ENCODE measurements at places on chromosomes 16 and 17.

- DNase-seq: no peak
Observed at GRCh38 chr17:77323413-77324171, 182.8 kb downstream of the SEC14L1 start.

- no peak for DNase-seq
Observed at GRCh38 chr17:6592173-6592572, 35.8 kb upstream of the PITPNM3 start.

- no peak for DNase-seq
Observed at GRCh38 chr16:25566183-25566582, 125.6 kb upstream of the HS3ST4 start.

DNA sequence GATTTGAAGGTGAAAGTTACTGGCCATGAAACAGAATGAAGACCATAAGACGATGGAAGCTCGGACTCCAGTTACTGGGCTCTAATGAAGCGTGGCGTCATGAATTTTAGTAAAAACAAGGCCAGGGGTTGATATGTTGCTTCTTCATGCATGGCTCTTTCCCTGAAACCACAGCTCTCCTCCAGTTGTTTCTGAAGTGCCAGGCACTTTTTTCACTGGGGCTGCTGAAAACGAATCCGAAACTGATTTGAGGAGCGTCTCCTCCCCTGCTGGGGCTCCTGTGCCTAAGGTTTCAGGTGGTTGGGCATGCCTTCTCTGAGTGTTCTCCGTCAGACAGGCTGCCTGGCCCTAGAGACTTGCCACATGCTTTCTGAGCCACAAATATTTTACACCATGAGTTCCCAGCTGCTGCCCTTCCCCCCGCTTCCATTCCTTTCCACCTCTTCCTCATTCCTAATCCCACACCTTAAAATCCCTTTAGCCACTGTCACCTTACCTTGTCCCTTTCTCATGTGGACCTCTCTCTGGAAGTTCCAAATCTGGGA is 3.7 kb upstream of the MYL4 start:
- DNase-seq: peak; percentile 35

GRCh38 chr17:63997341-63998048 is 656 bp upstream of the PRR29 start:
- DNase-seq: no peak

DNA sequence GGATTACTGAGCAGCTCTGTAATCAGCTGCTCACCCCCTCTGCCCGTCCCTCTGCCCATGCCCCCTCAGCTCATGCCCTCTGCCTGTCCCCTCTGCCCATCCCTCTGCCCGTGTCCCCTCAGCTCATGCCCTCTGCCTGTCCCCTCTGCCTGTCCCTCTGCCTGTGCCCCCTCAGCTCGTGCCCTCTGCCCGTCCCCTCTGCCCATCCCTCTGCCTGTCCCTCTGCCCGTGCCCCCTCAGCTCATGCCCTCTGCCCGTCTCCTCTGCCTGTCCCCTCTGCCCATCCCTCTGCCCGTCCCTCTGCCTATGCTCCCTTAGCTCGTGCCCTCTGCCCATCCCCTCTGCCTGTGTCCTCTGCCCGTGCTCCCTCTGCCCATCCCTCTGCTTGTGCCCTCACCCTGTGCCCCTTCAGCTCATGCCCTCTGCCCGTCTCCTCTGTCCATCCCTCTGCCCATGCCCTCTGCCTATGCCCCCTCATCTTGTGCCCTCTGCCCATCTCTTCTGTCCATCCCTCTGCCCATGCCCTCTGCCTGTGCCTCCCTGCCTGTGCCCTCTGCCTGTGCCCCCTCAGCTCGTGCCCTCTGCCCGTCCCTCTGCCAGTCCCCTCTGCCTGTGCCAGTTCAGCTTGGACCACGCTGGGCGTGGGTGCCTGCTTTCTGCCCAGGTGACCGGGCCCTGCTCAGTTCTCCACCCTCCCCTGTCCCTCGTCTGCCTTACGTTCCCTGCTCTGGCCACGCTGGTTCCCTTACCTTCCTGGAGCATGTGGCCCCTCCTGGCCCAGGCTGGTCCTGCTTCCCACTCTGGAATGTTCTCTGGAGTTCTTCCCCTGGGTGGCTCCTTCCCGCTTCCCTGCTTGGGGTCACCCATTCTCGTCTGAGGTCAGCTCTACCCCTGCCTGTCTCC is 97.6 kb downstream of the NPIPB11 start:
- DNase-seq: no peak

- no peak for DNase-seq
Observed at GRCh38 chr16:11162586-11163268, 93.3 kb downstream of the SOCS1 start.

DNA sequence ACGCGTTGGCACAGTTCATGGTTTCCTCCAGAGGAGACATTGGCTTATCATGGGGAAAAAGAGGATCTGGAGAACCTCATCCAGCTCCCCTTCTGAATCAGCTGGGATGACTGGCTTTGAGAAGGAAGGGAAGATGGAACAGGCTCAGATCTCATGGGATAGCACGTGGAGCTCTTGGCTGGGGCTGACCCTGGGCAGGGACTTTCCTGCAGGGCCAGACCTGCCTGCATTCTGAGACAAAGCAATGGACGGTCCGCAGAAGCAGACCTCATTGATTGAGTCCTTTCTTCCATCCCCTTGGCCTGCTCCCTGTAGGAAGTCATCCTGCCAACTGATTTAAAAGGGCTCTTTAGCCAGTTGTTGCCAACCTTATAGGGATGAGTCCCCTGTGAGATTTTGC is 26.2 kb downstream of the PLCD3 start:
- no peak for DNase-seq

GRCh38 chr17:330993-331701 is 21.5 kb downstream of the RPH3AL start:
- DNase-seq: no peak

- DNase-seq: no peak
Observed at GRCh38 chr17:31068291-31068690, 26.5 kb upstream of the NF1 start.

GRCh38 chr16:23842137-23842600 is 6.4 kb downstream of the PRKCB start:
- no peak for DNase-seq

DNA sequence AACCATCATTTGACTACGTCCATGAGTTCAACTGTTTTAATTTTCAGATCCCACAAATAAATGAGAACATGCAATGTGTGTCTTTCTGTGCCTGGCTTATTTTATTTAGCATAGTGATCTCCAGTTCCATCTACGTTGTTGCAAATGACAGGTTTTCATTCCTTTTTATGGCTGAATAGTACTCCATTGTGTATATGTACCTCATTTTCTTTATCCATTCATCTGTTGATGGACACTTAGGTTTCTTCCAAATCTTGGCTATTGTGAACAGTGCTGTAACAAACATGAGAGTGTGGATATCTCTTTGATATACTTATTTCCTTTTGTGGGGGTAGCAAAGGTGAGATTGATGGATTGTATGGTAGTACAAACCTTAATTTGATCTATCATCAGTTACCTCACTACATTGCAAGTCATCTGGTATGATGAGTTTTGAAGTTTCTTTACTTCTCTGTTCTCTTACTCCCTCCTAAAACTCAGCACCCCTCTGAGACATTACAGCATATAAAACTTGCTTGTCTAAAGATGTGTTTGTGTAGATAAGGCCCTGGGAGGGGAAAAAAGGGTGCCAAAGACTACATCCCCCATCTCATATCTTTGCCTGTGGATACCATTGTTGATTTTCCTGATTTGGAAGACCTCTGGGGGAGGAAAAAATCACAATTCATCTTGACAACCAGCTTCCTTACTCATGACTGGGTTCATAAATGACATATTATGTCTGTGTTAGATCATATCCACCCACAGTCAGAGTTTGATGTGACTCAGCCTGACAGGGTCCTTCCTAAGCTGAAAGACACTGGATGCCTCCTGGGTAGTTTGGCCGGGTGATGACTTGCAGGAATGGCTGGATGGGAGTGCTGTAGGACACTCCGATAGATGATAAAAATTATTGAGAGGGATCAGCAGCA is 47.6 kb downstream of the ABCA9 start:
- no peak for DNase-seq

GRCh38 chr17:40179923-40180659 is 2.8 kb downstream of the RAPGEFL1 start:
- DNase-seq: no peak

DNA sequence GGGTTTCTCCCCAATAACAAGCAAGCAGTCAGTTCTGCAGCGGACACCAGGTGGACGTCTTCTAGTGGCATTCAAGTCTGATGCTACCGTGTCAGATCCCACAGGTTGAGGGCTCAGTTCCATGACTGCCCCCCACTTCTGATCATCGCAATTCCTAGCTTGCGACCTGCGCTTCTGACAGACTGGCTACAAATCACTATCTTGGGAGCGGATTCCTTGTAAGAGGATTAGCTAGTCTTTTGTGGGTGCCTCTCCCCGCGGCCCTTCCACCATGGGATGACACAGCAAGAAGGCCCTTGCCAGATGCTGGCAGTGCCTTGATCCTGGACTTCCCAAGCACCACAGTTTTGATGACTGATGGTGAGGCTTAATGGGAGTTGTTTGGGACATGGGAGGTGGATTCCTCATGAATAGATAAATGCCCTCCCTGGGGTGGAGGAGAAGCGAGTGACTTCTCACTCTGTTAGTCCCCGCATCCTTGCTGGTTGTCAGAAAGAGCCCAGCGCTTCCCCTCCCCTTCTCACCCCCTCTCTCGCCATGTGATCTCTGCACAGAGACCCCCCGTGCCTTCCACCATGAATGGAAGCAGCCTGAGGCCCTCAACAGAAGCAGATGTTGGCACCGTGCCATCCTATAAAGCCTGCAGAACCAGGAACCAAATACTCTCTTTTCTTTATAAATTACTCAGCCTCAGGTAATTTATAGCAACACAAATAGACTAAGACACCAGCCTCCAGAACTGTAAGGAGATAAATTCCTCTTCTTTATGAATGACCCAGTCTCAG is 19.1 kb downstream of the CDIP1 start:
- DNase-seq: no peak

- DNase-seq: no peak
Observed at GRCh38 chr17:19714542-19715411, 1.6 kb downstream of the SLC47A2 start.

GRCh38 chr17:18959071-18959844 is 7.3 kb downstream of the SLC5A10 start:
- no peak for DNase-seq

- DNase-seq: no peak
Observed at GRCh38 chr16:63712725-63713124, 1409.1 kb downstream of the CDH11 start.

- DNase-seq: no peak
Observed at GRCh38 chr17:46007461-46007965, 8.5 kb downstream of the STH start.

- peak; percentile 56 for DNase-seq
Observed at GRCh38 chr16:14070877-14071575, at the start of gene MRTFB. Gene MRTFB (plus strand): TSS chr16:14071319. CDS start chr16:14140607, 69,288 bp downstream.

DNA sequence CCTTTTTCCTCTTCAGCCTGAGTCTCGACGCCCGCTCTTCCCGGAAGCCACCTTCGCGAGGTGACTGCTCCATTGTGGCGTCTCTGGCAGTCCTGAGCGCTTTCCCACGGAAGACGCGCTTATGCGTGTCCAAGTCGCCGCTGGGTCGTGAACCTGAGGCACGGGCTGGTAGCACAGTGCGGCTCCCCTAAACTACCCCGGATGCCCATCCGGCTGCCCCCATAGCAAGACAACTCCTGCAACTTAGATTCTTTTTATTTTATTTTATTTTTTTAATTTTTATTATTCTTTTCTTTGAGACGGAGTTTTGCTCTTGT is 2.1 kb upstream of the ESRP2 start:
- DNase-seq: no peak

- no peak for DNase-seq
Observed at GRCh38 chr16:19831678-19832077, 53.0 kb downstream of the GPRC5B start.

GRCh38 chr16:69424935-69425784 is 741 bp downstream of the CYB5B start:
- no peak for DNase-seq

DNA sequence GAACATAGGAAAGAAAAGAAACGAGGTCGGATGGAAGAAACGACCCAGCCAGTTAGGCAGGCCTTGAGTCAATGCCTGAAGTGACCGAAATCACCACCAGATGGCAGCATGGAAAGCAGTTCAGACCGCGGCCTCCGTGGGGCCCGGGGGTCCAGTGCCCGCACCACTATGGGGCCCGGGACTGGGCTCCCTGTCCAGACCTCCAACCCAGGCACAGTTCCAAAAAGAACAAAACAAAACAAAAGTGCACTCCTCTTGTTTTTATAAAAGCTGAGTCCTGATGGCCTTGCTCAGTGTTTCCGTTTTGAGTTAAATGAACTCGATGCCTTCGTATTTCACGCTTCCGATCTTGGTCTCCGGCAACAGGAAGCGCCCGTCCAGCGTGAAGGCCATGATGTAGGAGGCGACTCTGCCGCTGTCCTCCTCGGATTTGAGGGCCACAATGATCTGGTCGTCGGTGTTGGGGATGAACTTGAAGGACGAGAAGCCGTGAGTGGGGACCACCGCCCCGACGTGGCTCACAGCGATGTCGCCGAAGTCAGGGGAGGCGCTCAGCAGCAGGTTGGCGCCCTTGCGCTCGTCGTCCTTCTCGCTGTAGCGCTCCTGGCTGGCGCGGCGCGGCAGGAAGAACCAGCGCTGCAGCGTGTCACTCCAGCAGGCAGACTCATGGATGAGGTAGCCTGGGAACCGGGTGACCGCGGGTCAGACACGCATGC is 13.7 kb upstream of the LGALS3BP start:
- DNase-seq: peak; percentile 32

DNA sequence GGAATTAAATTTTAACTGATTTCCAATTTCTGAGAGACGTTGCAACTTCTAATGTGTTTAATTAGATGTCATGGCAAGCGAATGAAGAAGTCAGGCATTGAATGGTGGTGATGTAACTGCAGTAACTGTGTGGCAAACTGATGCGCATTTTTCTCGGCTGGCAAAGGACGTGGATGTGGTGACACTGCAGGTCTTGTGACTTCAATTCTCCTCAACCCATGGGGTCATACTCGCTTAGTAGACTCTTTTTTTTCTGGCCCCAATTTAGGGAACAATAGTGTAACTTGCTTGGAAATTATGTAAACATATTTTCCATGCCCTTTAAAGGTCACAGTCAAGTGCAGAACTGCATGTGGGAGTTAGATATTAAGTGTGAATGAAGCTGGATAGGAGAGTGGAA is 1.9 kb upstream of the FAM20A start:
- DNase-seq: no peak

Data from stimulated activated CD8-positive, alpha-beta memory T cell treated with anti-CD3 and anti-CD28 coated beads, Interleukin-12 subunit alpha, Interleukin-12 subunit beta, amount 100 ng/mL, for 1 hour (primary cell).